ENCODE measurements at places on chromosomes 7 and 10.

GRCh38 chr7:54785261-54785660 lies 26.2 kb upstream of the SEC61G start:
- no peak for DNase-seq

DNA sequence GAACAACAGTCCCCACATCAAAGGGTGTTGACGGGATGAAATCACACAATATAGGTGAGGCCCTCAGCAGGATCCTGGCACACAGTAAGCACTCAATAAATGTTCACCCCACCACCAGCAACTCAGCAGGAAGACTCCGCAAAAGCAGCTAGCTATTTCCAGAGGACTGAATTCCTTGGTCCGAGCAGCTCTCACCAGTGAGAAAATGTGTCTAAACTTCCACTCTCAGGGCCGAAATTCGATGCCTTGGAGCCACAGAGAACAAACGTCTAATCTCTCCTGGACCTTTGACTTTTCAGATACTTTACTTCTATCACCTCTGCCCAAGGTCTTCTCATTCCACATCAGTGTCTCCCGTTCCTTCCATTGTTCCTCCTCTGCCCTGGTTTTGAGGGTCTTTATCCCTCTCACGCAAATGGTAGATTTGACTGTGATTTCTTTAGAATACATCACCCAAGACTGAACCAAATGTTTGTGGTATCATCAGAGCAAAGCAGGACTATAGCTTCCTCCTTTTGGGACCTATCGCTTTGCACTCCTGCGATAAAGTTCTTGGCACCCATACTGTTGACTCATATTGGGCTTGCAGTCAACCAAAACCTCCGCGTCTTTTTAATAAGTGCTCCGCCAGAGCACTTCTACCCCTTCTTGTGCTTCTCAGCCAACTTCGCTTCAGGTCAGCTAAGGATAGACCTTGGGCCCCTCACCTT lies 903 bp upstream of the NT5C2 start:
- no peak for DNase-seq

GRCh38 chr7:11726001-11726793 lies 105.8 kb downstream of the THSD7A start:
- no peak for DNase-seq

- DNase-seq = no peak
Observed at GRCh38 chr10:68007356-68007755, 67.7 kb downstream of the HERC4 start.

DNA sequence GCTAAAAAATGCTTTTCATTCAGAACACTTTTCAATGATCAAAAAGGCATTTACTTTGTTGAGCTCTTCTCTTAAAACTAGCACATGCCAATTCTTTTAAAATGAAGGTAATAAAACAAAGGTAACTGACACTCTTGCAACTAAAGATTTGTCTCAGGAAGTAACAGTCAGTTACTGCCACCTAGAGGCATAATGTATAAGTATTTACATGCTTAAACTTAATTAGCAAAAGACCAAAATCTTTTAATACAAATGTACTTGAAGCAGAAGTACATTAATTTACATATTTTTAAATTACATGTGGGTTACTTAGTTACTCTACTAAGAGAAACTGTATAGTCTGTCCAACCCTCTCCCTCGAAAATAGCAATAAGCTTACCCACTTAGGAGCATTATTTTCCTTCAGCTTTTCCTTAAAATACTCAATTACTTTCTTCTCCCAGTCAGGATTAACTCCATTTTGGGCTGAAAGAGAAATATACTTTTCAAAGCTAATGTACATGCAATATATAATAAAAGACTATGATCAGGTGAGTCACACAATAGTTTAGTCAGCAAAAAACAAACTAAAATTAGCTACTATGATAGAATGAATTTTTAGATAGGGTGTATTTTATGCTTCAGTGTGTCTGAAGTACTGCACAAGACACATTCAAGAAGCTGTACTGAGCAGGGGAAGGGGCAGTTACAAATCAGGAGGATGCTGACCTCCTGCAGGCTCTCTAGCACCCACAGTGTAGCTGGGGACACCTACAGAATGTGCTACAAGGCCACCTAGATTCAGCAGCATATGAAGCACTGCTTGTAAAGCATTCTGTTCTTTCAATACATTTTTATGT lies 13.0 kb downstream of the MCMBP start:
- DNase-seq = no peak

- DNase-seq = no peak
Observed at GRCh38 chr7:104192434-104192833, 15.4 kb downstream of the ORC5 start.

GRCh38 chr7:148894591-148894990 lies 10.5 kb upstream of the EZH2 start:
- no peak for DNase-seq

DNA sequence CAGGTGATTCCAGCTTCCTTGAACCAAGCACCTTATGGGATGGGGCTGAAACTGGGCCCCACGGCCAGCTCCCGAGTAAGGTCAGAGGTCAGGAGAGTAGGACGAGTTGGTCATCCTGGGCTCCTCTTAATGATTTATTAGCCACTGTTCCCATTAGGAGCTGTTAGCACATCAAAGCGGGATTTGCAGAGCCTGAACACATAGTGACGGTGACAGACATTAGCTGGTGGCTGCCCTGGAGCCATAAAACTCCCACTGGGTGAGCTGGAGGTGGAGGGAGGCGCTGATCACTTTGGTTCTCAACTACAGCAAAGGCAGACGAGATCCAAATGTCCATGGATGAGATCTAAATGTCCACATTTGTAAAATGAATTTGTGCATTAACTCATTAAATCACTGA lies 48.1 kb downstream of the COL13A1 start:
- no peak for DNase-seq

- no peak for DNase-seq
Observed at GRCh38 chr7:73719806-73720169, 319 bp upstream of the STX1A start.

DNA sequence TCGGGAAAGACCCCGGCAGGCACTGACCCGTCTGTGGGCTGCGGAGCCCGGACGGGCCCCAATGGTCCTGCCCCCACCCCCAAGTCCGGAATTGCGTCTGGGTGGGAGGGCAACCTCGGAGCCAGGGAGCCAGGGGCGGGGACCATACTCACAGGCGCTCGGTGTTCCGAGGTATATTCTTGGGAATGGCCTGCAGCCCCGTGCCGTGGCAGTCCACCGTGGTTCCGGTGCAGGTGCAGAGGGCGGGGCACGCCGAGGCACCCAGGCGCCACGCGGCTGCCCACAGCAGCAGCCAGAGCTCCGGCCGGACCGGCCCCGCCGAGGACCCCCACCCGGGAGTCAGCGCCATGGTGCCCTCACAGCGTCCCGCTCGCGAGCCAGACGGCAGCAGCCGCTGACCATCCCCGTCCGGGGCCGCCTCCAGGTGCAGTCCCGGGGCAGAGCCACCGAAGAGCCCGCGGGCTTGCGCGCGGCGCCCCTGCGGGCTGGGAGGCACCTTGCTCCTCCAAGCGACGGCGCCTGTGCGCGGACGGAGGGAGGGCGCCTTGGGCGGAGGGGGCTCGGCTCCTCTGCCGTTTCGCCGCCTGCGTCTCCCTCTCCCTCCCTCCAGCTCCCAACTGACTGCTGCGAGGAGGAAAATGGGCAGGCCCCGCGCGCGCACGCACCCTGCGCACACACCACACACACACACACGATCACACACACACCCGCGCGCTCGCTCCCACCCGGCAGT lies at the start of gene SLIT1:
TSS of gene SLIT1 (minus strand) at position 634 of the 733 bp plus-strand sequence. CDS start at position 349, 285 bp downstream.
- peak; percentile 40 for DNase-seq

DNA sequence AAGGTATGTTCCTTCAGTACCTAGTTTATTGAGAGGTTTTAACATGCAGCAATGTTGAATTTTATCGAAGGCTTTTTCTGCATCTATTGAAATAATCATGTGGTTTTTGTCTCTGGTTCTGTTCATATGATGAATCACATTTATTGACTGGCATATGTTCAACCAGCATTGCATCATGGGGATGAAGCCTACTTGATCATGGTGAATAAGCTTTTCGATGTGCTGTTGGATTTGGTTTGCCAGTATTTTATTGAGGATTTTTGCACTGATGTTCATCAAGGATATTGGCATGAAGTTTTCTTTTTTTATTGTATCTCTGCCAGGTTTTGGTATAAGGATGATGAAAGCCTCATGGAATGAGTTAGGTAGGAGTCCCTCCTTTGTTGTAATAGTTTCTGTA lies 204.0 kb upstream of the GNAI1 start:
- no peak for DNase-seq

- DNase-seq = no peak
Observed at GRCh38 chr10:24958091-24958720, 5.8 kb upstream of the PRTFDC1 start.

DNA sequence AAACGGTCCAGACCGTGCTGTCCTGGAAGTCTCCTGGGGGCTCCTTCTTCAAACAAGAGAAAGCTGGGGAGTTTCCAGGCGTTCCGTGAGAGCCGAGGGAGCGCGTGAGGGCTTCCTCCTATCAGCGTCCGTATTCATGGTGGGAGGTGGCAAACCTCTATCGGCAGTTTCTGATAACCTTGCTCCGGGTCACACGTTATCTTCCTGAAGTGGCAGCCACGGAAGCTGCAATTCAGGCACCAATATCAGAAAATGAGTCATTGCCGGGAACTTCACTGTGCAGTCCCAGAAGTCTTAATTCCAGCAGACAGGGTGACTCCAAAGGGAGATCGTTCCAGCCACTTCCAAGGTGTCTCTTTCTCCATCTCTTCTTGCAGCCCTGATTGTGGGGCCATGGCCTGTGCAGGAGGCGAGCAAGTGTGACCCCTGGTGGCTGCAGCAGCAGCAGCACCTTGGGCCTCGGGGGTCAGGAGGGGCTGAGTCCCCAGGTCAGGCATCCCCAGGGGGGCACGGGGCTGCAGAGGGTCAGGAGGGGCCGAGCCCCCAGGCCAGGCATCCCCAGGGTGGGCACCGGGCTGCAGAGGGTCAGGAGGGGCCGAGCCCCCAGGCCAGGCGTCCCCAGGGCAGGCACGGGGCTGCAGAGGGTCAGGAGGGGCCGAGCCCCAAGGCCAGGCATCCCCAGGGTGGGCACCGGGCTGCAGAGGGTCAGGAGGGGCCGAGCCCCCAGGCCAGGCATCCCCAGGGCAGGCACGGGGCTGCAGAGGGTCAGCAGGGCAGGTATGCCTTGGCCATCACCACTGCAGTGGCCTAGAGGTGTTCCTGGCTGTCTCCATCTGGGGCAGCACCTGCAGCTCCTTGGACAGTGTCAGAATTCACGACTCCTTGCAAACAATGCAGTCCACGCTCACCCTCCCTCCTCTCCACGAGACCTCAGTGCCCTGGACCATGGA lies 538.7 kb downstream of the DNAJB6 start:
- DNase-seq = peak; percentile 29

- no peak for DNase-seq
Observed at GRCh38 chr10:43160046-43160920, 22.0 kb downstream of the CSGALNACT2 start.

- DNase-seq = no peak
Observed at GRCh38 chr7:120794106-120794729, 63.7 kb downstream of the TSPAN12 start.

All from NCI-H526 treated with DMSO at 0.1 percent for 48 hours (cell line).